ENCODE measurements at places on chromosomes 3 and 15.

- no peak for DNase-seq
These were observed 15.3 kb upstream of the FMN1 start for GRCh38 chr15:33209575-33210481.

GRCh38 chr3:121998030-121998580 lies 23.9 kb downstream of the ILDR1 start:
- DNase-seq: no peak

DNA sequence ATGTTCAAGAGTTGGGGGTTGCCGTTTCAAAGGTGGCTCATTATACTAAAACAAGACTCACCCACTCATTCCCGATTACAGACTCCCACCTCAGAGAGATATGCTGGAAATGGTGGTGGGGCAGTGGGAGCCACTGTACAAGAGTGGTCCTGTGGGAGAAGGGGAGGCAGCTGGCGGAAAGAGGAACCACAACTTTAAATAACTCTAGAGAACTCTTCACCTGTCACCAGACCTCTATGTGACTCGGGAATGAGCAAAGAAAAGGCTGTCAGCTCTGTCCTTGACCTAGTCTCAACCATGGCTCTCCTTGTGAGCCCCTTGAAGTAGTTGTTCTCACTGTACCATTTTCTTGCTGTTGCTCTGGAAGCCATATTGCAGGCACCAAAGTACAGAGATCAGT lies 293.8 kb downstream of the CHST2 start:
- DNase-seq: no peak

GRCh38 chr3:175443682-175444081 lies 584.5 kb downstream of the NAALADL2 start:
- no peak for DNase-seq

- DNase-seq: no peak
These were observed 165.0 kb downstream of the FRMD5 start for GRCh38 chr15:44029940-44030568.

GRCh38 chr3:35639254-35640186 lies at the start of gene ARPP21:
Gene ARPP21, plus strand, starts transcription at chr3:35639525. Its CDS starts 42,227 bp downstream, at chr3:35681752.
- DNase-seq: no peak

- DNase-seq: no peak
These were observed 12.0 kb downstream of the NFKBIZ start for GRCh38 chr3:101861212-101861788.

Data from NCI-H1092 (cell line).